ENCODE measurements at places on chromosomes 5 and 9.

GRCh38 chr5:155794795-155795194 lies 532.2 kb upstream of the SGCD start:
- DNase-seq: no peak

DNA sequence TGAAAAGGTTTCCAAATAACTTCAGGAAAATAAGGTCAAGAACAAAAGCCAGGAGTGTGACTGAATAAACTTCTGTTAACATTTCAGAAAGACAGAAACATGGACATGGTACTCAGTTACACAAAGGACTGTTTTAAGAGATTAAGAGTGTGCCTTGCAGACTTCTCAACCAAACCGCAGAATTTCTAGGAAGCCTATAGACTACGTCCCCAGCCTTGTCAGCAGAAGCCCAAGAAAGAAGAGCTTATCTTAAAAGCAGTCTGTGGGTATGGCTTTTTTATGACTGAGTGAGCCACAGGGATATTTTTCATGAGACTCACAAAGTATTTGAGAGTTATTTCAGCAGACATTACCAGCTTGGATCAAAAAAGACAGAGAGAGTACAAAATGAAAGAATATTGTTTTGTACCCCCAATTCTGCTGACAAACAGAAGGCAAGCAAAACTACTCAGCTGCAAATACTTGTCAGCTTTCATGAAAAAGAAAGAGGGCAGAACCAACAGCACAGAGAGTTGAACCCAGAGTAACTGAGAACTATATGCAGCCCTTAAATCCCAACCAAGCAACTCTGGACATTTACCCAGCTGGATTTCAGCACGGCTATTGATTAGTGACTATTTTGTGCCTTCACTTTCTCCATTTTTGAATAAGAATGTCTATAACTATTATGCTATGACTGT lies 711.0 kb upstream of the CTNND2 start:
- no peak for DNase-seq

DNA sequence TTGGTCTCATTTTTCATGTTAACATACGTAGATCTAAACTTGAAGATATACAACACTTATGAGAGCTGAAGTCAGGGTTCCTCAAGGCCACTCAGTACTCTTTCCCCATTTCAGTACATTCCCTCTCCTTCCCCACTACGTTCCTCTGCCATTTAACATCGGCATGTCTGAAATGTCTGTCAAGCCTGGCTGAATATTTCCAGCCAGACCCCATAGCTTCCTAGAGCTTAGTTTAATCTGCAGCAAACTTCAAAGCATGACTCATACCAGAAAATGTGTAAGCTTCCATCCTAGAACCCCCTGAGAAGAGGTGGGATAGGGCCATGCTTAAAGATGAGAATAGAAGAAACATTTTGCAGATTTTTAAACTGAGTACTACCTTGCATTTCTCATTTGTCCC lies 6.2 kb downstream of the GZMA start:
- DNase-seq: no peak

- no peak for DNase-seq
These were observed 726 bp upstream of the ADGRV1 start for GRCh38 chr5:90557871-90558270.

GRCh38 chr9:126470241-126470993 lies 143.3 kb upstream of the LMX1B start:
- DNase-seq: no peak

DNA sequence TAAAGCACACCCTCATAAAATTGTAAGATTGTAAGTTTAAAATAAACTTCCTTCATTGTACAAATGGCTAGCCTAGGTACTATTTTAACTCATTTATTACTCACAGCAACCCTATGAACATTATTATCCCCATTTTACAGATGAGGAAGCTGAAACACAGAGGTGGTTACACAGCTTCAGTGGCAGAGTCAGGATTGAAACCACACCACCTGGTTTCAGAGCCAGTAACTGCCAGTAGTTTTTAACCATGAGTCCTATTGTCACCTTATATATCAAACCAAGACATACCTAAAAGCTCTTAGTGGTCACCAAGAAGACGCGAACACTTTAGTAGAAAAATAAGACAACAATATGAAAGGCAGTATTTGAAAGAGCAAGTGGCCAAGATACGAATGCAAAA lies 16.1 kb downstream of the SH3GL2 start:
- no peak for DNase-seq

GRCh38 chr5:123722451-123722850 lies 210.5 kb downstream of the CSNK1G3 start:
- DNase-seq: no peak

DNA sequence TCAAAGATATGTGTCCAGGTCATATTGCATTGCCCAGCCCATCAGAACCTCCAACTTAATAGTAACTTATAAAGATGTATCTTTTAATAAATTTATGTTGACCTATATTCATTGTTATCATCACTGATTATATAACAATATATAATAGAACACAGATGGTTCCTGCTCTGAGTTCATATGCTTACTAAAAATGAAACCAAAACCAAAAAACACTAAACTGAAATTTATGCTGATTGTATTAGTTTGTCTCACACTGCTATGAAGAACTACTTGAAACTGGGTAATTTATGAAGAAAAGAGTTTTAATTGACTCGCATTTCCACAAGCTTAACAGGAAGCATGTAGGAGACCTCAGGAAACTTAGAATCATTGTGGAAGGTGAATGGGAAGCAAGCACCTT lies 462.5 kb upstream of the TYRP1 start:
- DNase-seq: no peak

DNA sequence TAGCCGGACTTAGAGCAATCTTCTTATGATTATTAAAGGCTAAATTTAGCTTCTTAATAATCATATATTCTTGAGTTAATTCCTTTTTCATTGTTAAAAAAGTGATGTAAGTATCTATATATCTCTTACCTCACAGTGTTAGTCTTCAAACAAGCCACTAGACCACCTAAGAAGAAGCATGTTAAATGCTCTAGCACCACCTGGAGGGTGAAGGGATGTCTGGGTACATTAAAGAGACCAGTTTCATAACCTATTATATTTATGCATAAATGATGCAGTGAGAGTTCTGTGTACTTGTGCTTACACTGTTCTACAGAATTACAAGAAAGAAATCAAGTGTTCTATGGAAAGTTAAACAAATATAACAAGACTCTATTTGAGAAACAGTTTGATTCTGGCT lies 55.9 kb upstream of the SLCO6A1 start:
- no peak for DNase-seq

- DNase-seq: no peak
These were observed 56.6 kb downstream of the WWC1 start for GRCh38 chr5:168348084-168348414.

GRCh38 chr5:109597893-109598292 lies 91.8 kb upstream of the MAN2A1 start:
- no peak for DNase-seq

DNA sequence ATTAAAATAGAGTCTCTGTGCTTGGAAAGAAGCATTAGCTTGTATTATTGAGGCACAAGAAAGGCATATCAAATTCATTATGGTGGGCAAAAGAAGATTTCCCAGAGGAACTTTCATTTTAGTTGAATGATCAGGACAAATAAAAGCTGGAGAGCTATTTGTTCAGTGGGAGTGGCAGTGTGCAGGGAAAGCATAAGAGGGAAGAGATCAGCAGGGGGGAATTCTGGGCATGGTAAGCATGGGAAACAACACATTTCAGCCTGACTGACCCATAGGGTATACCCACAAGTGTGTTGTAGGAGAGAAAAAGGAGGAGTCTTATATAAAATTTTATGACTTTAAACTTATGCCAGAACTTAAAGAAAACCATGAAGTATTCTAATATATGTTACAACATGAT lies 167.7 kb upstream of the RASA1 start:
- DNase-seq: no peak

DNA sequence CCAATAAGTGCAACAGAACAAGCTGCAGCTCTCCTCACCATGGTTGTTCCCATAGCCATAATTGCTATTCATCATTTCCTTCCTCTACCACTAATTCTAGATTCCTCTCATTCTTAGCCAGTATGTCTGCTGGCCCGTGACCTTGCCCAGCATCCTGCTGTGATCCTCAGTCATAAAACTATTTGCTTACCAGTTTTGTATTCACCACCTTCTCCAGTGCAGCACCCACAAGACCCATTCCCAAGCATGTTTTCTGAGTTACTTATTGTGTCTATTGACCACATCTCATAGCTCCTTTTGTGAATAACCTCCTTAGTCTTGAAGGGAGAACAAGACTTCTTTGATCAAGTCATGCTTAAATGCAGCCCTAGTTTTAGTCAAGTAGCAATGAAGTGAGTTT lies 488.0 kb upstream of the CTNND2 start:
- DNase-seq: no peak

- no peak for DNase-seq
These were observed 174.0 kb upstream of the DAB2 start for GRCh38 chr5:39598661-39599248.

DNA sequence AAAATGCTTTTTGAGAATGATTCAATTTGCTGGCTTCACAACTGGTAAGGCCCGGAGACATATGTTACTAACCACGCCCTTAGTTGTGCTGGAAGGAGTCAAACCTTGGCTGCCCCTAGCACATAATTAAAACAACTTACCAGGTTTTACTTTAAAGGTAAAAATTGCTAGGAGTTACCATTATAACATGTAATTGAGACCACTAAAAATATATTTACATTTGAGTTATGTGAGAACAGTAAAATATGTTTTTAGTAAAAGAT lies 435.6 kb upstream of the CDH9 start:
- DNase-seq: no peak

DNA sequence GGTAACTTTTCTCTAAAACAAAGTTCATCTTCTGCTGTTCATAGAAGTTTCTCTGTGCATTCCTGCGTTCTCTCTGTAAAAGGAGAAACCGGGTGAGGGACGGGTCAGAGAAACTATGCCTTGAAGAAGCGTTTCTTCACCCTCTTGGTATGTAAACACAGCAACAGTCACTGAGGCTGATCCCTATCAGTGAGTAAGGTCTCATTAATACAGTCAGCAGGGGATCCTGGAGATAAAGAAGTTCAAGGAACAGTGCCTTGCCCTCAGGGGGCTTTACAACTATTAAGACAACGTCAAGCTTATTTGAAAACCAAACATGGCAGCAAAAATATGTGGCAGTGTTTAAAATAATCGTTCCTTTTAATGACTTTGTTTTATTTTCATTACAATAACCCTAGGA lies 202.9 kb upstream of the IL12B start:
- no peak for DNase-seq

DNA sequence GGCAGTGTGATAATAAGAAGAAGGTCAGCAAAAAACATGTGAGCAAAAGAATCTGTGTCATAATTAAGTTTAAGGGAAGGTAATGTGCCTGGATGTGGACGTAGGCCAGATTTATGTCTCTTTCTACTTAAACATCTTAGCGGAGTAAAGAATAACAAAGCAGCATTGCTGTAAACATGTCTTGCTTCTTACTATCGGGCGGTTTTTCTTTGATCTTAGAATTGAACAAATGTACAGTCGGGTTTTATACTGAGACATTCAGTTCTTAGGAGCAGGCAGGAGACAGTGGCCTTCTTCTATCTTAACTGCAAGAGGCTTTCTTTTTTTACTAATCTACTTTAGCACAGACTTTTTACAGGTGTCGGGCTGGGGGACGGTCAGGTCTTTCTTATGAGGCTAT lies 40.4 kb upstream of the FLT4 start:
- DNase-seq: no peak

DNA sequence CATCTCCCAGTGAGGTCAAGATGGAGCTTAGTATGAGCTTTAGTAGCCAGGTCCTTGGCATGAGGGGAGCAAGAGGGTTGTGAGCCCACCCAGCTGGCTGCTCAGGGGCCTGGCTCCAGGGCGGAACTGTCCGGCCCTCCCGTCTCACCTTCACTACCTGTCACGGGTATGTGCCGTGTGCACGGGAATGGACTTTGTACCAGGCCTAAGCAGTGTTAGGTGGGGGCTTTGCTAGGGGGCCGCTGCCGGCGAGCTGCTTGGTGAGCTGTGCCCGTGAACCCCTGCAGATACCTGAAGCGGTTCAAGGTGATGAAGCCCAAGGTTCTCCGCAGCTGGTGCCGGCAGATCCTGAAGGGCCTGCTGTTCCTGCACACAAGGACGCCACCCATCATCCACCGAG lies 46.7 kb downstream of the WNK2 start:
- DNase-seq: no peak

GRCh38 chr5:169299663-169300467 lies 1.1 kb downstream of the SLIT3 start:
- no peak for DNase-seq

DNA sequence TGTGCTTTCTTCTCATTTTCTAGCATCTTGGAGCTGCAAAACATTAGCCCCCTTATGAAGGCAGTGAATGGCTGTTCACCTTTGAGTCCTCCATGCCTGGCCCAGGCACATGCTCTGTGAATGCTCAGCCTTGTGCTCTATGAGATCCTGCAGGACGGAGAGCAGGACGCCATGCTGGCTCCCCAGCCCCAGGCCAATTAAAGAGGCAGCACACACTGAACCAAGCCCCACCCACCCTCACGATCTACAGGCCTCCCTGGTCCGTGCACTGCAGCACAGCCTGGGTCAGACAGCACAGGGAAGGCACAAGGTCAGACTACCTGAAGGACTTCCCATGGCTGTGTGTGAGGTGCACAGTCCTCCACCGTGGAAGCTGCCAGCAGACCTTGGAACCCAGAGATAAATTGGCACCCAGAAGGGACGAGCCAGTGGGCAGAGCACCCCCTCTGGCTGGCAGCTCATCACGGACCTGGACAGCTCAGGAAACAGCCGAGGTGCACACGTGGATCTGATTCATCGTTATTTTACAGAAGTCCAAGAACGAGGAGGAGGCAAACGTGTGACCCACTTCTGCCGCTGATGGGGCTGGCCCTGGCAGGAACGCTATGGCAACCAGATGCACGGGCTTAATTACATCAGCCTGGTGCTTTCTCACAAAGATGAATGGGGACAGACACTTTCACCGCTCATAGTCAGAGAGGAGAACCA lies 59.5 kb downstream of the OLFM1 start:
- DNase-seq: no peak

- DNase-seq: no peak
These were observed 154.2 kb upstream of the DAB2 start for GRCh38 chr5:39578887-39579497.

DNA sequence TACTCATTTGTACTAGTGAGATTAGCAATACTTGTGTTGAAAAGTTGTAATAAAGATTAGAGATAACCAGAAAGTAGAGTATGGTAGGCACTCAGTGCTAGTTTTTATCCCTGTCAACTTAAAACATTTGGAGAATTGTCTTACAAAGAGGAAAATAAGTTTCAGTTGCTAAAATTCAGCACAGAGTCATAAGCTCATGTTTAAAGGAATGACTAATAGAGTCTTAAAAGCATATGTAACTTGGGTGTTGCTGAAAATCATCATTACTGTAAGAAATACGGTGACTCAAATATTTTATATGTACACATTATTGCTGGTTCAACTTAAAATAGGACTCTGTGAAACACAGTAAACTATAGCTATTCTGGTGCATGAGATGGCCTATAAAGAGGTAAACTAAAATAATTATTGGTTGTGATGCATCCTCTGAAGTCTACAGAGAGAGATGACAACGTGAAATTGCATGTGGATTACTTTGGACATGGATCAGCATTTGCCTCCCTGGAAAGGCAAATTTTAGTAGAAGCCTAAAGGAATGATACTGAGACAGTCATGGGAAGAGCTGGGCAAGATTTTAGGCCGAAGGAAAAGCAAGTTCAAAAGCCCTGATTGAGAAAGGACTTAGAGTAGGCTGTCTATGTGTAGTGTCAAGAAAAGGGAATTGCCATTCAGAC lies 34.6 kb downstream of the SGCD start:
- no peak for DNase-seq

Measured in stimulated activated CD4-positive, alpha-beta T cell treated with anti-CD3 and anti-CD28 coated beads, Interleukin-1b, Interleukin-23, amount 100 ng/mL, for 1 hour (primary cell).